Osteoblast (primary cell): ENCODE measurements at places on chromosomes 4 and X. TPM values are rescaled to one million over a fixed set of nuclear protein-coding genes. Genes with fewer than 3 reads are reported as not detected.

The ZDHHC15 gene
- total RNA-seq: 0.59 and 1.1 TPM in 2 replicates

DNA sequence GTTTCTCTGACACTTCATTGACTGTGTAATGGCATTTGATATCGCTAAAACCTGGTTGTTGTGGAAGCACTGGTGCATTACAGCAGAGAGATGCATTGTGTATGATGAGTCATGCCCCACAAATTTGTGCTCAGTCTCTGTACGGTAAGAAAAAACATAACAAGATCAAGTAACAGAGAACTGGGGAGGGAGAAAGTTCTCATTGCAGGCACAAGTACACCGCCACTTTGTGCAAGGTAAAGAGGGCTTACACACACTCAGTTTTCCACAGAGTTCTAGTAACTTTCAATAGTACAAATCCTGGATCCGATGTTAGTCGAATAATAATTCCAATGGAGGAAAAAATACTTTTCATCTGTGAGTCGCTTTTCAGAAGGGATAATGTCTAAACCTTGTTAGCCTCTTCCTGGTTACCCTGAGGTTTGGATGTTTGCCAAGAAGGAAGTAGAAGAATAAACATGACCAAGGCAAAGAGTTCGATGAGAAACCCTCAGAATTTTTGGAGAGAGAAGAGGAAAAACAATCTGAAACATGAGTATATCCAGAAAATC, 512.5 kb upstream of the SLIT2 start:
- no peak for DNase-seq

DNA sequence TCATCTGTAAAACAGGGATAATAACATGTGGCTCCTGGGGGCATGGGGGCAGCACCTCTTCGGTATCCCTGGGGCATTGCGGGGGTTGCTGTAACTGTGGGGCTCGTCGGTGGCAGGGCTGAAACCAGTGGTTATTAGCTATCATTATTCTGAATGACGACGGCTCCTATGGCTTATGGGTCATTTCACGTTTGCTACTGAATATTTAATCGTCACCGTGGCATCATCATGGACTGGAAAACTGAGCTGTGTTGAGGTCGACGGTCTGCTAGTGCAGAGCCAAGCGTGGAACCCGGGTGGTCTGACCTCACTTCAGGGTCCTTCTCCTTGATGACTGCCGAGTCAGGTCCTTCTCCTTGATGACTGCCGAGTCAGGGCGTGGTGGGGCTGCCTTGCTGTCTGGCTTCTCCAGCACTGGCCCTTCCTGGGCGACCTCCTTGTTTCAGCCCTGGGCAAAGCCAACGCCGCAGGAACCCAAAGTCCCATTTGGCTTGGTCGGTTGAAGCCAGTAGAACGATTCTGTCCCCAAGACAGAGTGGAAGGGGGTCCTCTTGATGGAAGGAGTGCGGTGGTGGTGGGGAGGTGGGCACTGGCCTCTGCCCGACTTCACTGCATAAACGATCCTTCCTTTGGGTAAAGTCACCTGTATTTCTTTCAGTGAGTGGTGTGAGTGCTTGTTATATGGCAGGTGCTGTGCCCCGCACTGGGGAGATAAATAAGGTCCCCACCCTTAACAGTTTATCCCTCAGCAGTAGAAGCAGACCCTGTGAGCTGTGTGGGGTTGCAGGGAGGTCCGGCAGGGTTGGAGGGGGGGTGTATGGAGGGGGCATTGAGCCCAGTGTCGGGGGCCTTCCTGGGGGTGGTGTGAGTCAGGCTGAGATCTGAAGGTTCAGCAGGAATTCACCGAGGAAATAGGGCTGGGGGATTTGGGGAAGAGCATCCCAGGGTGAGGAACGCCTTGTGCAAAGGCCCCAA, 40.8 kb downstream of the PSAPL1 start:
- no peak for DNase-seq

DNA sequence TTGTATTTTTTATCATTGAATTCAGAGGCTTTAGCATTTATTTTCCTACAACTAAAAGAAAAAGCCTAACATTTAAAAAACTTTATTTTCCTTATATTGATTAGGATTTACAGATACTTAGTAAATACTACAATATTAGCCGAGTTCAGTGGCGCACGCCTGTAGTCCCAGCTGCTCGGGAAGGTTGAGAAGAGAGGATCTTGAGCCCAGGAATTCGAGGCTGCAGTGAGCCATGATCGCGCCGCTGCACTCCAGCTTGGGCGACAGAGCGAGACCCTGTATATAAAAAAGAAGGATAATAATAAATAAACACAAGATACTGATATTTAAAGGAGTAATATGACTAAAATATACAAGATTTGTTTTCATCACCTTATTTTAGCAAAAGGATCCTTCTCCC, 681 bp upstream of the UPF3B start:
- DNase-seq: no peak

The CCDC120 gene
- total RNA-seq: 1.1 and 1.2 TPM in 2 replicates

GRCh38 chr4:8879574-8879973, 7.9 kb upstream of the HMX1 start:
- no peak for DNase-seq

DNA sequence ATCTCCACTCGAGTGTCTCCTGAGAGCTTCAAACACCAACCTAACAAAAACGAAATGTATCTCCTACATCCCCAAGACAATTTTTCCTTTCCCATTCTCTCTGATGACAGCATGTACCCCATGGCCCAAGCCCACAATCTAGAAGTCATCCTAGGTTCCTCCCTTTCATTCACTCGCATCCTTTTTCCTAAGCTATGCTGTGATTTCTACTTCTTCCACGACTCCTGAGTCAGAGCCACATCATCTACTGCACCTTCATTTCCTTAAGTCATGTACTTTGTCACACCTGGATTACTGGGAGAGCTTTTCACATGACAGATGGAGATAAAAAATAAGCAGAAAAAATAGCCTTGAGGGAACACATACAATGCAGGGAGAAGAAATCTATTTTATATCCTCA, 20.1 kb downstream of the C4orf36 start:
- DNase-seq: no peak
